ENCODE measurements at places on chromosomes 2 and 18.

DNA sequence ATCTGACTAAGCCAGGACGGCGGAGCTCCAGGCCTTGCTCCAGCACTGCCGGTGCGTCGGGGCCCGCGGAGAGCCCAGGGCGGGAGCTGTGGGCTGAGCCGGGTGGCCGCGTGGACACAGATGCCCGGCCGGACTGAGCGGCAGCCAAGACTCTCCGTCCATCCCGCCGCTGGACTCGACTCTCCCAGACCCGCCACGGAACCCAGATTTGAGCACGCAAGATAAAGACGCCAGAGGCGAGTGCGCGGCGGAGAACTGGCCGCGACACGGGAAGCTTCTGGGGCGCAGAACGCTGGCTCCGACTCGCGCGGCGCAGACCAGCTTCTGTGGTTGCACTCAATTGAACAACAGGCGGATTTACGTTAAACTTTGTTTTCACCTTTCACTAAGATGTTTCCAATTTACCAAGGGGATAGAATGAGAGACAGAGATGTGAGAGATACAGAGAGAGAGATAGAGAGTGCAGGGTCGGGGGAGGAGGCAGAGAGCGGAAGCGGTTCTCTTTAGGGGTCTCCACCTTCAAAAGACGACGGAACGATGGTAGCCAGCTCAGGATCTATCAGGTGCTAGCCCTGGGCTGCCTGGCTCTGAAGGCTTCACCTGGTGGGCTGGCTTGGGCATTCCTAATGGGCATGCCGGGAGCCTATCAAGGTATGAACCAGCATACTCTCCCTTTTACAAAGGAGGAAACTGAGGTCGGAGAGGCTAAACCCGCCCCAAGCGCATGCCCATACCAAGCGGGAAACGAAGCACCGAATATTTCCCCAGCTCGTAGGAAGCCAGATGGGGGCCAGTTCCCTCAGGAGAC lies 10.4 kb upstream of the EN1 start:
- no peak for DNase-seq

DNA sequence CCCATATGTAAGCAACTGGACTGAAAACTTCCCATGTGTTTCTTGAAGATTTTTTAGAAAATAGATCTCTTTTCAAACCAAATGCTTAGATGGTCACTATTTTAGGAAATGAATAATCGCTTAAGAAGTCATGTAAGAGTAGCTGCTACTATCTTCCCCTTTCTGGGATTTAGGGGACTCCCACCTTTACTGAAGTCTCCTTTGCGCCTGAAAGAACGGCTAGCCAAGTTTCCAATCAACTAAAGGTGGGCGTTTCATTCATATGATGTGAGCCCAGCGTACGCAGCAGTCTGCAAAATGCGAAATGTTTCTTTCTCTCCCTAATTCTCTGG lies 1.1 kb downstream of the DIPK1C start:
- no peak for DNase-seq

- DNase-seq = no peak
Measured at GRCh38 chr18:27583466-27583865, 398.4 kb upstream of the CHST9 start.

DNA sequence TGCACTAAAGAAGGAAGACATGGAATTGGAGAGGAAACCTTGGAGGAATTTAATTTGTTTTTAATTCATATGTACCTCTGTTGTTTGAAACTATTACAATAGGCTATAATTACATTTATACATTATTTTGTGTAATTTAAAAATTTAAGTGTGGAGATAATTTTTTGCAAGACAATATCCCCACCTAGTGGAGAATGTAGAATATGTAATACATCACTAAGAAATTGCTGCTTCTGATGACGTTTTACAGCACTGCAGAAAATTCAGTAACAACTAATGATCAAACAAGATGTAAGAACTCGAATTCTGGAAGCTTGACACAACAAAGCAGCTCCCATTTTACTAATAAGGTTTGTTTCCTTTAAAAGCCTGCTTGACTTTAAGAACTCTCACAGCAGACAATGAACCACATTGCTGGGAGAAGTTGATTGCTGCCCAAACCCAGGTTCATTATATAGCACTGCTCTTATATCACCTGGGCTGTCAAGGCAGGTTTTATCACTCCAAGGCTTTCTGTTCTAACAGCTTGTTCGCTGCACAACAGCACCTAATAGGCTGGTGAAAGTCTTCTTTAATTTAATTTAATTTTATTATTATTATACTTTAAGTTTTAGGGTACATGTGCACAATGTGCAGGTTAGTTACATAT lies 53.4 kb downstream of the THADA start:
- no peak for DNase-seq

DNA sequence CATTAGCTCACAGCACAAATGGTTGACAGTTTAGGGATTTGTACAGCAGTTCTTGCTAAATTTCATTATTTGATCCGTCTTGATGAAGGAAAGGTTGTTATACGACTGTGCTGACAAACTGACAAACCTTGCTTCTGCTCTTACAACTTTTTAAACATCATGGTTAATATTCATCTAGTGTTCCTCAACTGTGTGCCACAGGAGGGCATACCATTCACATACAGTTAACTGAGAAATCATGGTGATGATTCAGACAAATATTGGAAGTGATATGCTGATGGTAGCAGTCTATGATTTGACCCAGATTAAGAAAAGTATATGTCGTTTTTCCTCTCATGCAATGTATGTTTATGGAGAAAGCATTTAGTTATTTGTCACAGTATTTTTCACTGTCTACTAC lies 129.8 kb upstream of the FSIP2 start:
- no peak for DNase-seq

DNA sequence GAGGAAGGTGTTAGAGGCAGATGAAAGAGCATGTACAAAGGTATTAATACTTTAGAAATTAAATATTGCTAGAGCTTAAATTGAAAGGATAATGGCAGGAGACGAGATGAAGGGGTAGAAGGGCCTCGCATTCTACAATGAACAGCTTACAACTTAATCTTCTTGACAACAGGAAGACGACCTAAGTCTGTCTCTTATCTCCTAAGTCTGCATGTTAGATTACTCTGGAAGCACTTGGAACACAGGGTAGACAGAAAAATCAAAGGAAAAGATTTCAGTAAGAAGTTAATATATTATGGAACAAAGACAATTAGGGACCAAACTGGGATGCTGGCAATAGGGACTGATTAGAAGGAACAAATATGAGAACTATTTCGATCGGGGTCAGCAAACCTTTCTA lies 34.9 kb downstream of the SMC6 start:
- no peak for DNase-seq

DNA sequence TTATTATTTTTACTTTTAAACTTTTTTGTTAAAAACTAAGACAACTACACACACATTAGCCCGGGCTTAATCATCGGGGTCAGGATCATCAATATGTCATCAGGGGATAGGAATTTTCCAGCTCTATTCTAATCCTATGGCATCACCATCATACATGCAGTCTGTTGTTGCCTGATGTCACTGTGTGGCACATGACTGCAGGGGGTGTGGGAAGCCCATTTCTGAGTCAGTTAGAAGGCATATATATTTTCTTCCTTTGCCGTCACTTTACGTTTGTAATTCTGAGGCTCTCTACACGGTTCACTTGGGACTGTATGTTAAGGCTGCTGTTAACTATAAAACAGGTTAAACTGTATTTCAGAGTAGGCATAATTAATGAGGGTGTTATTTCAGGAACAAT lies 144.4 kb upstream of the ITGA6 start:
- no peak for DNase-seq

Measured in DMS79 (cell line).